Pericardium fibroblast (primary cell): ENCODE measurements at places on chromosomes 3 and 15. TPM values are rescaled to one million over a fixed set of nuclear protein-coding genes. Genes with fewer than 3 reads are reported as not detected.

Gene DAZL
- total RNA-seq = not detected in 2 replicates

Gene TM4SF18
- total RNA-seq = under 0.01 and 7.1 TPM in 2 replicates

Gene SLC28A2
- not detected in 2 replicates for total RNA-seq

Gene GCNT3
- not detected in 2 replicates for total RNA-seq

Gene EXD1
- not detected in 2 replicates for total RNA-seq

Gene RHOV
- not detected in 2 replicates for total RNA-seq

Gene GOLGA6D
- not detected in 2 replicates for total RNA-seq

Gene SLC22A14
- total RNA-seq = not detected in 2 replicates

Gene TMEM212
- total RNA-seq = not detected in 2 replicates

Gene EFCAB12
- total RNA-seq = 0.12 and 0.34 TPM in 2 replicates

Gene CMTM8
- 1.9 and 3.7 TPM in 2 replicates for total RNA-seq

Gene SRGAP3
- total RNA-seq = 0.43 and 5.7 TPM in 2 replicates

Gene WDR49
- total RNA-seq = not detected in 2 replicates

Gene ZDHHC23
- total RNA-seq = 0.82 TPM in 1 of 2 replicates, not detected in the other

Gene CCDC39
- total RNA-seq = 0.23 TPM in 1 of 2 replicates, not detected in the other

Gene AP3B2
- 0.47 and 0.60 TPM in 2 replicates for total RNA-seq

Gene CCDC54
- total RNA-seq = not detected in 2 replicates

Gene TIGIT
- not detected in 2 replicates for total RNA-seq

Gene FEZF2
- not detected in 2 replicates for total RNA-seq

Gene CMC1
- 19.4 and 23.7 TPM in 2 replicates for total RNA-seq

Gene BCHE
- 28.5 and 54.6 TPM in 2 replicates for total RNA-seq

Gene GUCA1C
- not detected in 2 replicates for total RNA-seq

Gene IQCF5
- total RNA-seq = not detected in 2 replicates

Gene LRRC31
- not detected in 2 replicates for total RNA-seq

Gene ITIH1
- not detected in 2 replicates for total RNA-seq
